ENCODE measurements at places on chromosomes 11 and 22.
A peak's percentile ranks its signal among the peaks of the same experiment; 100 is the strongest.

DNA sequence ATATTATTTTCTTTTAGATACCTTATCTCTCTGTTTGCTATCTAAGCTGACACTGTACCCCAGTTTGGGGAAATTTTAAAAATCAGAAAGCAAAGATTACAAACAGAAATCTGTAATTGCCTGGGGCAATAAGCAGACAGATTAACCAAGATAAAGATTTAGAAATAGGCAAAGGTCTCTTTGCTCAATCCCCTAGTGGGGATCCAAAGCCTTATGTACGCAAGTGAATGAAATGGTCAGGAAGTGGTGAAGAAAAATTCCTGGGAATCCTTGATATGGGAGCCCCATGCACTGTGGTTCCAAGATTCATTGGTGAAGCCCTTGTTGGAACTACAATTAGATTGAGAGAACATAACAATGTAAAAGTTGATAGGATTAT, 139.5 kb upstream of the GUCY1A2 start:
- no peak for DNase-seq

DNA sequence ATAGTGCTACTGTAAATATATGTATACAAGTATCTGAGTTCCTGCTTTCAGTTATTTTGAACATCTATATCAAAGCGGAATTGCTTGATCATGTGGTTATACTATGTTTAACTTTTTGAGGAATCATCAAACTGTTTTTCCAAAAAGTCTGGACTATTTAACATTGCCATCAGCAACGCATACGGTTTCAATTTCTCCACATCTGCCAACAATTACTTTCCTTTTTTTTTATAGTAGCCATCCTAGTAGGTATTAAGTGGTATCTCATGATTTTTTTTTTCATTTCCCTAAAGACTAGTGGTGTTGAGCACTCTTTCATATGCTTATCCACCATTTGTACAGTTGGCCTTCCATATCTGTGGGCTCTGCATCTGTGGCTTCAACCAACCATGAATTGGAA, 1.3 kb upstream of the UBE4A start:
- DNase-seq, result no peak

- DNase-seq, result no peak
Observed at GRCh38 chr11:124875401-124875800, 10.2 kb downstream of the ROBO3 start.

GRCh38 chr11:44003736-44004451, 43.9 kb upstream of the ACCSL start:
- DNase-seq, result no peak

DNA sequence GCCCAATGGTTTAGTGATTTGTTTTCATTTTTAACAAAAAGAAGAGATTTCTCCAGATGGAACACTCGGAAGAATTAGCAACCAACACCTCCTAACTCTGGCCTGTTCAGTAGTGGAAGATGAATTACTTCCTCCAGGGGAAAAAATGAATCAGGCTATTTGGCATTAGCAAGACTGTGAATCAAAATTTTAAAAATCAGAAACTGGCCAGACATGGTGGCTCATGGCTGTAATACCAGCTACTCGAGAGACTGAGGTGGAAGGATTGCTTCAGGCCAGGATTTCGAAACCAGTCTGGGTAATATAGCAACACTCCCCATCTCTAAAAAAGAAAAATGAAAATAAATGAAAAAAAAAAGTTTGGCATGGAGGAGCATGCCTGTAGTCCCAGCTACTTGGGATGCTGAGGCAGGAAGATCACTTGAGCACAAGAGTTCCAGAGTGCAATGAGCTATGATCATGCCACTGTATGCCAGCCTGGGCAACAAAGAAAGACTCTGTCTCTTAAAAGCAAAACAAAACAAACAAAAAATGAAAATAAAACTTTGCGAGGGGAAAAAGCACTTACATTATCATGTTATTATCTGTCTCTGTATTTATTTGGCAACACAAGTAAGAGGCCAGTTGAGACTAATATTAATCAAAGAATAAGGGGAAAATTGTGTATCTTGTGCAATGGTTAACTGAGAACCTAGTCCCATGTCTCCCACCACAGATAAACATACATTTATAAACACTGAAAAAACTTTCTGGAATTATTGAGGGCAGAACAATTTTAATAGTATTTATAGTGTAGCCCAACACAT, 796.3 kb upstream of the ANO3 start:
- DNase-seq, result no peak

DNA sequence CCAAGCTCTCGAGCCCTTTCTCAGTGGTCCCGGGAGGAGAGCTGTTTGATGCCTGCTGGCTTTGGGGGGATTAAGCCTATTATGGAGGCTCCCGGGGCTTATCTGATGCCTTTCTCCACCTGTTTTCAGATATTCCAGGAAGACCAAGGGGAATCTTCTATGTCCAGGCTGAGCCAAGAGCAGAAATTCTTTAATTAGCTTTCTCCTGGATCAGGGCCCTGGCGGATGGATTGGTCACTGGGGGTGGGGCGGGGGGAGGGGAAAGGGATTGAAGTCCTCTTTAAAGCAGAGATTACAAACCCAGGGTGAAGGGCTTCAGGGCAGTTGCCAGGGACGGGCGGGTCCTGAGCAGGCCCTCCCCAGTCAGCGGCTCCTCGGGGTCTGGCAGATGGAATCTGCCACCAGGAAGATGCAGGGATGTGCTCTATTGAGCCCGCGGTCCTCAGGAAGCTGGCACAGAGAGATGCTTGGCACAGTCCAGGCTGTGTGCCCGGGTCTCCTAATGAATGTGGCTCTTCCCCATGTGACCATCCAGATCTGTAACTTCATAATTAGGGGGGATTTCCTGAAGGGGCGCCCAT, 33.6 kb downstream of the MACROD1 start:
- DNase-seq, result no peak

DNA sequence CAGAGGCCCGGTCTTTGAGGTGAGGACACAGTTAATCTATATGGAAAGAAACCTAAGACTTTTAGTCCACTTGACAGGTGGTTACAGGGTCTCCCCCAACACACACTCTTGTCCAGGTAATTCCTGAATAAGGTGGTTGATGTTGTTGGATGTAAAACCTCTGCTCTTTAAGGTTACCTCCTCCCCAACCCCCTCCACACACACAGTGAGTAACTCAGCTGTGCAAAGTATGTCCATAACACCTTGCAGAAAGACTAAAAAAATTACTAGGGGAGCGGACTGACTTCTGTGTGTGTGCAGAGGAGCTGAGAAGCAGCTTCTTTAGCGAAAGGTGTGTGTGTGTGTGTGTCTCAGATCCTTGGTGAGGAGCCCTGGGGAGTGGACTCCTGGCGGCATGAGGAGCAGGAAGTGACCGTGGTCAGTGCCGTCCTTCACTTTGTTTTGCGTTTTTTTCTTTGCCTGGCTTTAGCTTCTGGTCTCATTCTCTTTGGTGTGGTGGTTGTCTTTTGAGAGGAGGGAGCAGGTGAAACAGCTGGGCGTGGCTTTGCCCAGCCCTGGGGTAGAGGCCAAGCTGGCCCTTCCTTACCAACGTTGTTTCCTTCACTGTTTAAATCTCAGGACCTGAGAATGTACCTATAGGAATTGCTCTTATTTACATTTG, 1.7 kb downstream of the ZBED4 start:
- no peak for DNase-seq

GRCh38 chr11:44713022-44713421, 13.7 kb upstream of the TSPAN18 start:
- no peak for DNase-seq

- no peak for DNase-seq
Observed at GRCh38 chr22:17303840-17304779, 65.2 kb upstream of the CECR2 start.

DNA sequence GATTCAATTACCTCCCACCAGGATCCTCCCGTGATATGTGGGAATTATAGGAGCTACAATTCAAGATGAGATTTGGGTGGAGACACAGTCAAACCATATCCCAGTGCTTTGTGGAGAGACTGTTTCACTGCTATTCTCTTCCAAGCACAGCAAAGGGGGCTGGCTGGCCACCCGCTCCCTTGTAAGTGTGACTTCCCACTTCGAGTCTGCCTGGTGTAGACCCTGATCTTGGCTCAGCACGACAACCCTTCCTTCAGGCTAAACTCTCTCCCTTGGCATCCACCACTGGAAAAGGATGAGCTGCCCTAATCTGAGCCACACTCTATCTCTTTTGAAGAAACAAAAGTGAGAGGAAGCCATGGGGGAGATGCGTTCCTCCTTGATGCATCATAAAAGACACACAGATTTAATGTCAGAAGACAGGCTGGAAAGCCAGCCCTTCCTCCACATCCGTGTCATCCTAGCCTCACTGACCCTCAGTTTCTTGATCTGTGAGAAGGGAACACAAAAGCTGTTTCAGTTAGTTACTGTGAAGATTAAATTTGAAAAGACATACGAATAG, 64.7 kb upstream of the CDON start:
- no peak for DNase-seq

- DNase-seq, result no peak
Observed at GRCh38 chr11:133840479-133840941, 4.8 kb downstream of the SPATA19 start.

DNA sequence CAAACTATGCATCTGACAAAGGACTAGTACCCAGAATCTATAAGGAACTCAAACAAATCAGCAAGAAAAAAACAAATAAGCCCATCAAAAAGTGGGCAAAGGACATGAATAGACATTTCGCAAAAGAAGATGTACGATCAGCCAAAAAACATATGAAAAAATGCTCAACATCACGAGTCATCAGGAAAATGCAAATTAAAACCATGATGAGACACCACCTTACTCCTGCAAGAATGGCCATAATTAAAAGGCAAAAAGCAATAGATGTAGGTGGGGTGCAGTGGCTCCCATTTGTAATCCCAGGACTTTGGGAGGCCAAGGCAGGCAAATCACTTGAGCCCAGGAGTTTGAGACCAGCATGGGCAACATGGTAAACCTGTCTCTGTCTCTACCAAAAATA, 10.4 kb upstream of the OR10V1 start:
- DNase-seq, result no peak

GRCh38 chr22:20147237-20147988, 3.4 kb downstream of the CCDC188 start:
- DNase-seq, result no peak

DNA sequence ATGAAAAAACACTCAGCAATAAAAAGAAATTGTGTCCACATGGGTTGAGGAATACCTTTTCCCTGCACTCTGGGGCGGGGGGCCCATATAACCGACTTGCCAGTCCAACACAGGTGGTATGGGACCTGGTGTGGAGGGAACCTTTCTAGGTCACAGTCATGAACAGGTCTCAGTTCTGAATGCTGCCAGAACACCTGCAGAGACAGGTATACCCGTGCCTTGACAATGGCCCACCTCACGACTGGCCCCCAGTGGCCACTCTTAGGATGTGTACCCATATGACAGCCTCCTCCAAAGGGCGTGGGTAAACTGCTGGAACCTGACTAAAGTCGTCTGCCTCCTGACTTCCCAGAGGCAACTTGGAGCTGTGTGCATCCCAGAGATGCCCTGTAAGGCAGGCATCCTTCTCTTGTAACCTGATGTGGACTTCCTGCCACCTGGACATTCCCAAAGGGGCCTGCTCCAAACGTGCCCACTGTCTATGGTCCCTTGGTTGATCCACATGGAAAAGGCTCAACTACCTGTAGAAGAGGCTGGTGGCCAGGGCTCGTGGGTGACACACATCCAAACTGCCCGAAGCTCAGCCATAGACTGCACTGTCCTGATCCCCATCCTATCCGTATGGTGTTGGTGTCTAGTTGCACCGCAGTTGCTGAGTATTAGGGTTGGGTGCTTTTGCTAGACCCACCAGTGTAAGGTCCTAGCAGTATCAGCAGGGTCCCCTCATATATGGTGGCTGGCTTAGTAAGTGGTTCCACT, 859.3 kb downstream of the BRD1 start:
- DNase-seq, result no peak

GRCh38 chr22:43090130-43090789, 1.1 kb upstream of the TTLL1 start:
- peak; percentile 89 for DNase-seq

GRCh38 chr11:19435306-19435989, 194.7 kb upstream of the E2F8 start:
- no peak for DNase-seq

DNA sequence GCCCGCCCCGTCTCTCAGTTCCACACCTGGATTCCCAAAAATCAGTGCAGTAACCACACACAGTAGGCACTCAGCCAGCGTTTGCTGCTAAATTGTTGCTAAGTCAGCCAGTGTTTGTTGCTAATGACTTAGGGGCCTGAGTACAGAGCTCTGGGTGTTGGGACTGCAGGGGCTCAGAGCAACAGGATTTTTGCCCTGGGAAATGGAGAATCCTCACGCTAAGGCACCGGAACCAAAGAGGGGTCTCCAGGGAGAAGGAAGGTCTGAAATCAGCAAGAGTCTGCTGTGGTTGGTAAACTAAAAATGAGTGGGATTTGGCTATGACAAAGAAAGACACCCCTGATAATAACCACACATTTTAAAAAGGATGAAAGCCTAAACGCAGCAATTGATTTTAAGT, 22.7 kb upstream of the ALX4 start:
- DNase-seq, result no peak

DNA sequence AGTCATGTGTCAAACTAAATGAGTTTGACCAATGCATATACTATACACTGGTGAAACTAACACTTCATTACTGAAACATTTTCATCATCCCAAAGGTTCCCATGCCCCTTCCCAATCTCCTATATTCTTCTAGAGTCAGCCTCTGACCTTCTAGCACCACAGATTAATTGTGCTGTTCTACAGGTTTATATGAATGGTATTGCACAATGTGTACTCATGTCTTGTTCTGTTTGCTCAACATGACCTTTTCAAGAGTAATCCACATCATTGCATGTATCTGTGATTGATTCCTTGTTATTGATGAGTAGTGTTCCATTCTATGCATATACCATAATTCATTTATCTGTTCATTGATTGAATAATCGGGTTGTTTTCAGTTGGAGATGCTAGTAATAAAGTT, 7.5 kb upstream of the OR8G1 start:
- DNase-seq, result no peak

- no peak for DNase-seq
Observed at GRCh38 chr11:19701421-19701820, 11.2 kb upstream of the NAV2 start.

- DNase-seq, result peak; percentile 61
Observed at GRCh38 chr22:44729391-44730021, 22.9 kb upstream of the ARHGAP8 start.

DNA sequence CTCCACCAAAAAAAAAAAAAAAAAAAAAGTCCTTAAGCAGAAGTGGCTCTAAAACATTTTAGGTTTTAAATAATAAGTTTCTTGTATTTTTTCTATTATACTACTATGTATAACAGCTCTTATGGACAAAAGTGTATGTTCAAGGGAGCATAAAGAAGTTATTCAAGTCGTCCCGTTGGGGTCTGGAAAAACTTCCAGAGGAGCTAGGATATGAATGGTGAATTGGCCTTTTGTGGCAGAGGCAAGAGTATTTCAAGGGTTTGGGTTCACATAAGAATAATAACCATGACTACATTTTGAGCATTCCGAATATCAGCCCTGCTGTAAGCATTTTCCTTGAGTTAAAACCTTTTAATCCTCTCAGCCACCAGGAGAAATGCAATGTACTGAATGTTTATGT, 50.6 kb upstream of the ARHGAP42 start:
- DNase-seq, result no peak
